NCI-H1105 (cell line): ENCODE measurements at places on chromosomes 3 and 15.

DNA sequence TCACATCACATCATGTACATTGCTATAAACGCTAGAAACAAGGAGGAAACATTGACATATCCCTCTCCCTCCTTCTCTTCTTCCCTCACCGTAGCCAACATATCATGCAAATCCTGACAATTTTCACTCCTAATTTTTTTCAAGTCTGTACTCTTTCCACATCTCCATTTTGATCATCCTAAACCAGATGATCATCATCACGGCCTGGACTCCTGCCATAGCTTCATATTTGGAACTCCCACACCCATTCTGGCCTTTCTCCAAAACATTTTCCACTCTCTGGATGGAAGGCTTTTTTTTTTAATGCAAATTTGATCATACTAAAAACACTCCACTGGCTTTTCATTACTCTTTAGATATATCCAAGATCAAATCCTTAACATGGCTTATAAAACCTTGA, 248.0 kb upstream of the CNTN3 start:
- peak; percentile 28 for DNase-seq

DNA sequence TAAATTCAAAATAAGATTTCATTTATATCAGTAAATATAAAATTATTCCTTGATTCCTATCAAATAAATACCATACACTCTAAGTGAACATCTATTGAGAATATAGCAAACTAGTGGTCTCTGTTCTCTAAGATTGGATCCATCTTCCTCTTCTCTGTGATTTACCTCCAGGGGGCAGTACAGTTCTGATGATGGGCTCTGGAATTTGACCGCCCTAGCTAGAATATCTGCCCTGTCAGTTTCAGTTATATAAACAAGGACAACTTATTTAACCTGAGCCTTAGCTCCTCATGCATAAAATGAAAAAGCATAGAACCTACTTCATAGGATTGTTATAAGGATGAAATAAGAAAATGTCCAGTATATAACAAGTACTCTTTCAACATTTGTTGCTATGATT, 171.1 kb upstream of the CCDC54 start:
- DNase-seq = no peak

- DNase-seq = no peak
These were observed 39.5 kb upstream of the DGKG start for GRCh38 chr3:186401556-186401955.

GRCh38 chr3:184004476-184004875, 13.2 kb downstream of the ABCC5 start:
- no peak for DNase-seq
